RWPE1 (cell line): ENCODE measurements at places on chromosomes 7 and 10.

- no peak for DNase-seq
These were observed 200.3 kb downstream of the TEX36 start for GRCh38 chr10:125482637-125483036.

DNA sequence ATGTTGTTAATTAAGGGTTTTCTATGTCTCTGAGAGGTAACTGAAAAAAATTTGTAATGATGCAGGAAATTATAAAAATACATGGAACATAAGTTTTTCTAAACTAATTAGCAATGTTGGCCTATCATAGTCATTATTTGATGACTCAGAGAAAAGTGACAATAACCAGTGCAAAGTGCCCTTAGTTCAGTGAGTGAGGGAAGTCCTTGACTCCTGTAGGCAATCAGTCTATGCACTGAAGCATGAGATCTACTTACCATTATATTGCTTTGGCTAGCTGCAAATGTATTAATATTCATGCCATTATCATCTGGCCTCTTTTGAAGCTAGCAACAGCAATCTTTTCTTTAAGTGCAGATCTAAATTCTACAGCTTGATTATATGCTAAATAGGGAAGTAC is 40.6 kb downstream of the CCDC172 start:
- no peak for DNase-seq

DNA sequence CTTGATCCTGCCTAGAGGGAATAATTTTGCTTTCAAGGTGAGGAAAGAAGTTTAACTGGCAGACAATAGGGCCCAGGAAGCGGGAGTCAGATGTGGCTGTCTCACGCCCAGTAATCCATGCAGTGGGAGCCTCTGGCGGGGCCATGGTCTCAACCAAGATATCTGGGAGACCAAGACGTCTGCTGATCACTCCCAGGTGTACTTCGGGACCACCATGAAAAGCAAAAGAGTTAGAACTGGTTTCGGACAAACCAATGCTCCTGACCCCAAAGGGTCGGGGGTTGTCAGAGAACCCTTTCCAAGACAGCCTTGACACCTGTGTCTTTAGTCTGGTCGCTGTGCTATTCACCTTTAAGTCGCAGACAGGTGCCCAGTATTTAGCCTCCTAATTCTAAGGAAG is 256.9 kb upstream of the MBL2 start:
- no peak for DNase-seq

DNA sequence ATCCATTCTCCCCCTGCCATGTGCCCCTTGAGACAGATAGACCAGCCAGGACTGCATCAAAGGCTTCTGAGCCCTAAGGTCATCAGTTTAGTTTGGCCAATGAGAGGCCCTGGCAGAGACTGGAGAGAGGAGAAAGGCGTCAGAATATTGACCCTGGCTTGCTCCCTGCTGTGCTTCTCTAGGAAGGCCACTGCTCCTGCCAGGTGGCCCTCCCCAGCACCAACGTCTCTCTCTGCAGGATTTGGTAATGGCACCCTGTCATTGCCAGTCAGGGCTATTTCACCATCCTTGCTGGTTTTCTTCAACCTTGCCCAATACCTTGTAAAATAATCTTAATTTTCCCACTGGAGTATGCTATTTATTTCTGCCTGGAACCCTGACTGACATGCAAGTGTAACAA is 38.8 kb upstream of the ZRANB1 start:
- no peak for DNase-seq

DNA sequence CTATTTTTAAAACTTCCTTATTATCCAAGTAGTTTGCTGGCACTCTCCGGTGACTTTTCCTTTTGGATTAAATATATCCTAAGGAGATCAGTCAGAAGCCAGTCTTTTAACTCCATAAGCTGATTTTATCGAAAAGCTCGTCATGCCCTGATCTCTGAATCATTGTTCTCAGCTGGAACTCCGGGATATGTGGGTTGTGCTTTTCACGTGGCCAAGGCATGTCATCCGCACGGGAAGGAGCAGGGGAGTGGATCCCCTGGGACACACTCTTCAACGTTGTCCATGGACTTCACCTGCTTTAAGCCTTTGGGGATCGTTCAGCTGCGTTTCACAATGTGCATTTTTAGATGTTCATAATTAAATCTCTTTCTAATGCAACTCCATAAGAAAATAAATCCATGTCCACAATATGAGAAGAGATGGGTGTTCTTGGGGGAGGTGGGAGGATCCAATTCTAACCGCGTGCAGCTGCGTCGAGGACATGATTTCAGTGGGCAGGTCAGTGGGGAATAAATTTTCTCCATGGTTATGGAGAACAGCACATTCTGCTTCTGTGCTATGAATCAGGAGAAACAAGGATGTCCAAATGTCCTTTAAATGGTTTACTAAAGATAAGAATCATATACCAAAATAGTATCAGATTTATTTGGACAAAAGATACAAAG is 229.5 kb upstream of the ADARB2 start:
- DNase-seq = no peak

GRCh38 chr7:16512097-16512496 is 14.5 kb upstream of the LRRC72 start:
- no peak for DNase-seq

GRCh38 chr7:29987083-29987482 is 2.5 kb downstream of the SCRN1 start:
- DNase-seq = no peak

GRCh38 chr10:30915146-30915545 is 116.5 kb downstream of the ZNF438 start:
- DNase-seq = no peak

DNA sequence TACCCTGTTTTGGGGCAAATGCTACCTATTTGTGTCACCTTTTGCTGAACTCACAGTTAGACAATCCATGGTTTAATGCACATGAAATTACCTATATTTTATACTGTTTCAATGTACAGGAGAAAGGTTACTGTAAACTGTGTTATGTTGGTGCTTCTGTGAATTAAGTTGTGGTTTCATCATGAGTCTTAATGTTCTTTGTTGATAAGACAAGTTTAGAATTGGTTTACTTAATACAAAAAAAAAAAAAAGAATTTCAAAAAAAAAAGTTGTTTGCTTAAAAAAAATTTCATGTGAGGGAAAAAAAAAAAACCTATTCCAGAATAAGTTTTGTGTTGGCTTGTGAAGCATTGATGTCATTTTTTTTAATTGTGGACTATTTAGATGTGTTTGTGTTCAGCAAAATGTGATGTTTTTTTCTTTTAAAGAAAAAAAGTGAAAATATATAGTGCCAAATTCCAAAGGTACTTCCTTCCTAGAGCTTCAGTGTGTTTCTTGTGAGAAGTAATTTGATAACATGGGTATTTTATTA is 280.3 kb downstream of the USP6NL start:
- no peak for DNase-seq

- DNase-seq = no peak
These were observed 16.6 kb downstream of the COL28A1 start for GRCh38 chr7:7519056-7519455.

GRCh38 chr10:130300608-130301020 is 164.4 kb downstream of the GLRX3 start:
- DNase-seq = no peak

DNA sequence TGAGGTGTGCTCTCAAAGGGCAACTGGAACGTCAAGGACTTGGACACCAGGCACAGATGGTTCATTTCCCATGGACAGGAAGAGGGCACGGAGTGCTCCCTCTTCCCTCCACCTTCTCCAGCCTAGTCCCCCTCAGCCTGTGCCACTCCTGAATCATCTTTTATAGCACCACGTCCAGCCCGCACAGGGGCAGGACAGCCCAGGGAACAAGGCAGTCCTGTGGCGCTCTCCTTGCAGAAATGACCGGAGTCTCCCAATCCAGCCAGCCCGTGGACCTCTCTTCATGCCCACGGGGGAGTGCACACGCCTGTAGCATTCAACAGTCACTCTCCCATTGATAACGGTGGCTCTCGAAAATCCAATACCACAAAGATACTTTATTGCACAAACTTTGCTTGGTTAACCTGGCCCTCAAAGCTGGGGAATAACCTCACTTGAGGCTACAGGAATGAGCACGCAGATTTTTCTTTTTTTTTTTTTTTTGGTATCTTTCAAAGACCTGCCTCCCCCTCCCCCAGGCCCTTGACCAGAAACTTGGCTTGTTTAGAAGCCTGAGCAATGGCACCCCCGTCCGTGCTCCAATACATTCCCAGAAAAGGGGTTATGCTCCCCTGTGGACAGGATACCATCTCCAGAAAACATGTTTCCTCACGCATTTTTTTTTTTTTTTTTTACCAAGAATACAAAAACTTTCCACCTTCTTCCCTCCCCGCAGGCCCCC is 733 bp downstream of the PRKCQ start:
- no peak for DNase-seq

GRCh38 chr7:151696721-151697514 is 177.2 kb upstream of the RHEB start:
- DNase-seq = peak; percentile 78

DNA sequence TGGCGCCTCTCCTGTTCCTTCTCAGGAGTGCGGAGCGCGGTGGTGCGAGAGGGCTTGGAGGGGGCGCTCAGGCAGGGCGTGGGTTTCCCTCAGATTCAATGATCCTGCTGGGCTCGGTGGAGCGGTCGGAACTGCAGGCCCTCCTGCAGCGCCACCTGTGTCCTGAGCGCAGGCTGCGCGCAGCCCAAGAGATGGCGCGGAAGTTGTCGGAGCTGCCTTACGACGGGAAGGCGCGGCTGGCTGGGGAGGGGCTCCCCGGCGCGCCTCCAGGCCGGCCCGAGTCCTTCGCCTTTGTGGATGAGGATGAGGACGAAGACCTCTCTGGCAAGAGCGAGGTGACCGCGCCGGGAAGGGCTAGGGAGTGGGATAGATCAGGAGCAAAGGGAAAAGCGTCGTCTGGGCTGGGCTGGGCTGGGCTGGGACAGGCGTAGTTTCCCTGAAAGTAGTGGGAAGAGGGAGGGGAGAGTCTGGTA is 17.0 kb downstream of the FAM131B start:
- no peak for DNase-seq

- DNase-seq = peak; percentile 59
These were observed 116.2 kb upstream of the LAMB4 start for GRCh38 chr7:108246227-108246837.

DNA sequence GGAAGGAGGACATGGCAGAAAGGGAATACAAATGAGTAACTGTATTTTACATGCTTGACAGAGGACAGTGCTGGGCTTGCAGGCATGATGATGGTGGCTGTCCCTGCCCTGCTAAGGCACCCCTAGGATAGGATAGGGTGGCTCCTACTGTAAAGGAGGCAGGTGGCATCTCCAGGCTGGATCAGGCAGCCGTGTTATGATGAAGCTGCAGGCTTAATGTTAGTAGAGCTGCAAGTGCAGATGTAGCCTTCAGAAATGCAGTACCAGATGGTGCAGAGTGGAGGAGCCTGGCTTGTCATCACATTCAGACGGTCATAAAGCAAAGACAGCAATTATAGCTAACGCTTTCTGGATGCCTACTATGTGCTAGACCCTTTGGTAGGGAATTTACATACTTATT is 287.9 kb upstream of the PODXL start:
- no peak for DNase-seq

GRCh38 chr10:105291571-105291970 is 650.5 kb downstream of the SORCS3 start:
- DNase-seq = no peak

DNA sequence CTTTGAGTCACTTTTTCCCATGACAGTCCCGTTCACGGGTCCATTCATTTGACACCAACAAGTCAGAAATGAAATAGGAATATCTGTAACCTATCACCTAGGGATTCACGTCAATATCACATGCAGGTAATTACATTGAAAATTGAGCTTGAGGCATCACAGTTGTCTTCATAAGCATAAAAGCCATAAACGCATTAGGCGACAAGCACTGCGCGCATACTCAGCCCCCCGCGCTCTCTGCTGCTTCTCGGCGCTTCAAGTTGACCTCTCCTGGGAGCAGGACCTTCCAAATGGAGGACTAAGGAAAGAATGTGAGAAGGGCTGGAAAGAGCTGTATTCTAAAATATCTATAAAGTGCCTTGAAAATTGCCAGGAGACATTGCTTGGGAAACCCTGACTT is 130.5 kb upstream of the TNS3 start:
- DNase-seq = no peak

GRCh38 chr10:51422311-51423120 is 276.9 kb downstream of the CSTF2T start:
- DNase-seq = peak; percentile 53

DNA sequence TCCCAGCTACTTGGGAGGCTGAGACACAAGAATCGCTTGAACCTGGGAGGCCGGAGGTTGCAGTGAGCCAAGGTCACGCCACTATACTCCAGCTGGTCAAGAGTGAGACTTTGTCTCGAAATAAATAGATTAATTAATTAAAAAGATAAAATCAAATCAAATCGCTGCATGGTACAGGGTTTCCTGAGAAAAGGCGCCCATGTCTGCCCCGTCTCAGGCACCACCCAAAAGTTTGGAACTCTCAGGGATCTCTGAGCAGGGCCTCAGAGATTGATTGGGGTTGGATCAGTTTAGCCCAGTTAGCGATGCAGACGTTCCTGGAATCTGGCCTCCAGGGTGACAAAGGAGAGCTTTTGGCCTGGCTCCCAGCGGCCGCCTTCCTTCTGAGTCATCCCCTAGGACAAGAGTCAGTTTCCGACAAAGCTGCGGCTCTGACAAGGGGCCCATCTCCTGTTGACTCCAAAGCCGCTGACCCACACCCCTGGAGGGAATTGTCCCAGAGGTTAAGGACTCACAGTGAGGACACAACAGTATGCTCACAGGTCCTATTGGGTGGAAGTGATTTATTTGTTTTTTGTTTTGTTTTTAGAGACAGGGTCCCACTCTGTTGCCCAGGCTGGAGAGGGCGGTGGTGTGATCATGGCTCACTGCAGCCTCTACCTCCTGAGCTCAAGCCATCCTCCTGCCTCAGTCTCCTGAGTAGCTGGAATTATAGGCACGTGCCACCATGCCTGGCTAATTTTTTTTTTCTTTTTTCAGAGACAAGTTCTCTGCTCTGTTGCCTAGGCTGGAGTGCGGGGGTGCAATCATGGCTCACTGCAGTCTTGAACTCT is 6.8 kb downstream of the ORAI2 start:
- DNase-seq = peak; percentile 87

DNA sequence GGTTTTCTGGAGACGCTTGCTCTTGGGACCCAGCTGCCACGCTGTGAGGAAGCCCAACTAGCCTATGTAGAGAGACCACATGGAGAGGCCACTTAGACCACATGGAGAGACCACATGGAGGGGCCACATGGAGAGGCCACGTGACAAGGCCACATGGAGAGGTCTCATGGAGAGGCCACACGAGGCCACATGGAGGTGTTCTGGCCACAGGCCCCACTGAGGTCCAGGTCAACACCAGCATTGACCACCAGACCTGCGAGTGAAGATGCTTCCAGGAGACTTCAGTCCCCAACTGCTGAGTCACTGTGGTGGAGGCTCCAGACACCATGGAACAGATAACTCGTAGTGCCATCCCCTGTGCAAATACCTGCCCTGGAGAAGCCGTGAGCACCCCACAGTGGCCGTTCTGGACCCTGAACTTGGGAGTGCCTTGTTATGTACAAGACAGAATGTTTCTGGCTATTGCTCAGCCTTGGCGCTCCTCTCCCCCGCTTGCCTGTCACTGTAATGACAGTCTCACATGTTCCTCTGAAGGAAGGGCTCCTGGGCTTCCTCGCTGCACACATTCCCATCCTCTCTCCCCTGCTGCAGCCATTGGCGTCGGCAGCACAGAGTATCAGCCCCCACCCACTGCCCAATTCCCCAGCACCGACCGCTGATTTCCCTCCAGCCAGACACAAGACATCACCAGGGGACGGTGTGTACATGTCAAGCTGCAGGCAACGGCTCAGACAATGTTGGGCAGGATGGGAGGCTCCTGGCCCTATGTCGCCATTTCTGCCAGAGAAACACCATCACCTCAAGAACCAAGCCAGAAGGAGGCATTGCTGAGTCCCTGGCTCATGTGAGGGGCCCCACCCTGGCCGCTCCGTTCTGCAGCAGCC is 49.0 kb upstream of the TNRC18 start:
- DNase-seq = no peak
